ENCODE measurements at places on chromosomes 7 and 10.

DNA sequence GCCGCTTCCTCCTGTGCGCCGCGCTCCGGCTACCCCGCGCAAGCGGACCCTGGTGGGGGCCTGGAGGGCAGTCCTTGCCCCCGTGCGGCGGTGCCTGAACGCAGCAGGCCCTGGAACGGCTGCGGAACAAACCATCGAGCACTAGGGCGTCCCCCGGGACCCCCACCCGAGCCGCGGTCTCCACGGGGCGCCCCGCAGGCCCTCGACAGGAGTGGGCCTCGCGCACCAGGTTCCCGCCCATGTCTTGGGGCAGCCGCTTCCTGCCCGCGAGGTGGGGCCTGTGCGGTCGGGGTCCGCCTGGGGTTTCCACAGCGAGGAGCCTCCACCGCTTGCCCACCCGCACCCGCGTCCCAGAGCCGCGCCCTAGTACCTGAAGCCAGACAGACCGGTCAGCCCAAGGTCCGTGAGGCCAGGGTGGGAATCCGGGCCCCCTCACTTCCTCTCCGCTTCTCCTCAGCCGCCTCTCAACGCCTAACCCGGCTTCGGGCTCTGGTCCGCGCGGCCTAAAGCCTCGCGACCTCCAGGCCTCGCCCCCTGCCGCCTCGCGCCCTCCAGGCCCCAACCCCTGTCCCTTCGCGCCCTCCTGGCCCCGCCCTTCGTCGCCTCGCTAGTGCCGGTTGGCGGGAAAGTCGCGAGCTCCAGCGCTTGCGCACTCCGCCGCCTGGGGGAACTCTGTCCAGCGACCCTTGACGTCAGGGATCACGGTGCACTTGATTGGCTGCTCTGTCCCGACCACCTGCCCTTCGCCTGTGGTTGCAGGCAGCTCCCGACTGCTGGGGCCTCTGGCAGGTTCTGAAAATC, 7.0 kb upstream of the GBX1 start:
- no peaks in the 10 kb centered on the region for H3K27me3 ChIP-seq
- H3K4me3 ChIP-seq: no peak overlapping the region
- H3K36me3 ChIP-seq: no peaks in the 10 kb centered on the region
- DNase-seq: peak; percentile 56
- no peak overlapping the region for H3K27ac ChIP-seq
- H3K4me1 ChIP-seq: peaks cover 6% of the 10 kb centered on the region

GRCh38 chr7:154326421-154326820, 274.2 kb downstream of the DPP6 start:
- H3K4me1 ChIP-seq: no peaks in the 10 kb centered on the region
- H3K4me3 ChIP-seq: no peak overlapping the region
- no peak for DNase-seq
- no peak overlapping the region for H3K27ac ChIP-seq
- H3K27me3 ChIP-seq: no peaks in the 10 kb centered on the region

DNA sequence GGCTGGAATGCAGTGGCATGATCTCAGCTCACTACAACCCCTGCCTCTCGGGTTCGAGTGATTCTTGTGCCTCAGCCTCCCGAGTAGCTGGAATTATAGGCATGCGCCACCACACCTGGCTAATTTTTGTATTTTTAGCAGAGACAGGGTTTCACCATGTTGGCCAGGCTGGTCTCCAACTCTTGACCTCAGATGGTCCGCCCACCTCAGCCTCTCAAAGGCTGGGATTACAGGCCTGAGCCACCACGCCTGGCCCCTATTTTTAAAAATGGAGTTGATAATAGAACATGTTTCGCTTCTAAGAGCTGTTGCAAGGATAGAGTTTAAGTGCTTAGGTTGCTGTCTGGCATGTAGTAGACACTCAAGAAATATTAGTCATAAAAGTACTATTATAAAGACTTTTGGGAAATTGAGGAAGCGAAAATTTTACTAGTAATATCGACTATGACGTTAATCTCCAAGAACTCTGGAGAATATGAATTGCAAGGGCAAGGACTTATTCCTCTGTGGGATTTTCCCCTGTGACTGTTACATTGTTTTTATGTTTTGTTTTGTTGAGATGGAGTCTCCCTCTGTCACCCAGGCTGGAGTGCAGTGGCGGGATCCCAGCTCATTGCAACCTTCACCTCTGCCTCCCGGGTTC, 7.9 kb downstream of the GTF2I start:
- H3K27me3 ChIP-seq: no peaks in the 10 kb centered on the region
- H3K4me3 ChIP-seq: no peak overlapping the region
- no peak overlapping the region for H3K27ac ChIP-seq
- DNase-seq: no peak
- peaks cover 5% of the 10 kb centered on the region for H3K36me3 ChIP-seq

- peaks cover 6% of the 10 kb centered on the region for H3K4me1 ChIP-seq
- peak; percentile 16 for DNase-seq
- H3K27ac ChIP-seq: peak overlapping the region; percentile 95
Measured at GRCh38 chr7:140926021-140926817, 1.5 kb upstream of the BRAF start.

DNA sequence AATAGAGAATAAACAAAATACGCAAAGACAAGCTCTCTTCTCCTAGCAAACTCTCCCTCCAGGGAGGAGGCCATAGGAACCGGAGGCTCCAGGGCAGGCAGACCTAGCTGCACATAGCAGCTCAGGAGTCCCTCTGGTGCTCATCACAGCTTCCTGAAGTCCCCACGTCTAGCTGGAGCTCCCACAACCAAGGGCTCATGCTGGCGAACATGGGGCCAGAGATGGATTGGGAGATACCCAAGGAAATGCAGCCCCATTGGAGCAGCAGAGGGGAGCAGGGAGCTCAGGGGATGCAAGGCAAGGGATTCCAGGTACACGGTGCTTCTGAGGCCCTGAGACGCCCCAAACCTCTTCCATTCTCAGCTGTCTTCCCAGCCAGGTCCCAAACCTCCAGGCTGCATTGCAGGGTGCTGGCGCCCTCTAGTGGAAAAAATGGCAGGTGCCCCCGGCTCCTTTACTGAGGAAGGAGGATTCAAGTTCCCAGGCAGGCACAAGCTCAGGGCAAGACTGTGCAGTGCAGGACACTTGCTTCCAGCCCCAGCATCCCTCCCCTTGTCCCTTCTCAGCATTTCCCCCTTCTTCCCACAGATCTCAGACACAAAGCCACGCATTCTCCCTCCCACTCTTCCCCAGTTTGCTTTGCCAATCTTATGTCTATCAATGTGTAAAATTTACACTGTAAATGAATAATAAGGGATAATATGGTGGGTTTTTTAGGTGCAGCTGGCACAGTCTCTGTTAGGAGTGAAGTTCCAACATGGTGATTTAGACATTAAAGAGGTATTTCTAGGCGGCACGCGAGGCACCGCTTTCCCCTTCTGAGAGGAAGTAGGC, 46.2 kb downstream of the GPAM start:
- no peaks in the 10 kb centered on the region for H3K27me3 ChIP-seq
- no peak overlapping the region for H3K27ac ChIP-seq
- no peaks in the 10 kb centered on the region for H3K36me3 ChIP-seq
- H3K4me3 ChIP-seq: no peak overlapping the region
- H3K4me1 ChIP-seq: no peaks in the 10 kb centered on the region

DNA sequence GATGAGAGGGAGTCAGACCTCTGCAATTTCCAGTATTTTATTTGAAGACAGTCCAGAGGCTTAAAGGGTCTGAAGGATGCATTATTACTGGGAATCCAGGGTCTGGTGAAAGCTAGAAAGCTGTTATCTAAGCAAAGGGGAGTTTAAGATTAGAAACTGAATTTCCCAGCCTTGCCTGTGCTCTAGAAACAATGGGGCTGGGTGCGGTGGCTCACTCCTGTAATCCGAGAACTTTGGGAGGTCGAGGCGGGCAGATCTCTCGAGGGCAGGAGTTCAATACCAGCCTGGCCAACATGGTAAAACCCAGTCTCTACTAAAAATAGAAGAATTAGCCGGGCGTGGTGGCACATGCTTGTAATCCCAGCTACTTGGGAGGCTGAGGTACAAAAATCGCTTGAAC, 71.5 kb upstream of the ANLN start:
- DNase-seq: no peak
- peaks cover 2% of the 10 kb centered on the region for H3K27me3 ChIP-seq
- no peak overlapping the region for H3K4me3 ChIP-seq
- H3K36me3 ChIP-seq: no peaks in the 10 kb centered on the region
- no peak overlapping the region for H3K27ac ChIP-seq
- H3K4me1 ChIP-seq: no peaks in the 10 kb centered on the region

DNA sequence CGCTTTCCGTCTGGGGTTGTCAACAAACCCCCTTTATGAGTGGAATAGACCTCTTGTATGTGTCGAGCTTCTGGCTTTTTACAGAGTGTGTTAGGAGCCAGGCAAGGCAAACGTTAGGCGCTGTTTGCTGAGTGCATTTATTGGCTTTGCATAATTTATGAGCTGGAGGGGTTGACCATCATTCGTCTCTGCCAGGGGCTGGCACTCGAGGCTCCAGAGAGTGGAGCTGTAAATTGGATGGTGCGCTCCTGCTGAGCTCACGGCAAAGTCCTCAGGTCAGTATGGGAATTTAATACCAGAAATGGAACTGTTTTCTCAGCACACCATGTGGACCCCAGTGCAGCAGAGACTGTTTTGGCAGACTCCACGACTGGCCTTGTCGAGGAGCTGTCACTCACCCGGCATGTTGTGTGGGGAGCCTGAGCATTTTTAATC, 699.4 kb upstream of the GALNT17 start:
- no peaks in the 10 kb centered on the region for H3K4me1 ChIP-seq
- DNase-seq: no peak
- no peak overlapping the region for H3K4me3 ChIP-seq
- no peak overlapping the region for H3K27ac ChIP-seq

DNA sequence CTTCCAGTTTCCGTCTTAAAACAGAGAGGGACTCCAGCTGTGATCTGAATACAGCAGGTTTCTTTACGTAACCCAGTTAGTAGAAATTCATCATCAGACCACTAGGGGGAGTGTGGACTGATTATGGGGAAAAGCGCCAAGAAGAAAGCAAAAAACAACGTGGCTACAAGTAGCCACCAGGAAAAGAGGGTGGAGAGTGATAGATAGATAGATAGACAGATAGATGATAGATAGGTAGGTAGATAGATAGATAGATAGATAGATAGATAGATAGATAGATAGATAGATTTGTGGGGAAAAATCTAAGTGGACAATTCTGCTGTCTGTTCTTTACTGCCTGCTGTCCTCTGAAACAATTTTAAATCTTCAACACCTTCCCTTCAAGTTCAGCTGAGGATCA, 12.7 kb upstream of the AKR1B10 start:
- H3K4me3 ChIP-seq: no peak overlapping the region
- no peak overlapping the region for H3K27ac ChIP-seq
- no peaks in the 10 kb centered on the region for H3K36me3 ChIP-seq
- H3K4me1 ChIP-seq: no peaks in the 10 kb centered on the region
- DNase-seq: no peak

DNA sequence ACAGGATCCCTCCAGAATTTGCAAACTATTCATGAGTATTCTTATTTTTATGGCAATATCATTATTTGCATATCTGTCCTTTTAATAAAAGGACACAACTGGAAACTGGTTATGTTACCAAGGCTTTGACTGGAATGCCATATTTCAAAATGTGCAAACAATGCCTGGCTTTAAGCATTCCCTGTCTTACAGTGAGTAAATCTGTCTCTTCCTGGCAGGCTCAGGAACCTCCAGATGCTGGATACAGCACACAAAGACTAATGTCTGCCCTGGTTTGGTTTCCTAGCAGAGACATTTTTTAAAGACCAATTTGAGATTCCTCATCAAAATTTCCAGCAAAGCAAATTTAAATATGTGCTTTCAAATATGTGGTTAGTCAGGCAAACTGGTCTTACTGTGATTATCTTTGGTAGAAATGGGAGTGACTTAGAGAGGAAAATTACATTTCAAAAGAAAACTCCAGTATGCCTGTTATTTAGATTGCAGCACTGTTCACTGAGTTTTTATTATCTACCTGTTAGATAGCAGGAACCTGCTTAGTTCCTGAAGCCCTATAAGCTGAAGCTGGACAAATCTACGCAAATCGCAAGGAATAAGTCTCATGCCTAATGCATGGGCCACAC, 31.3 kb downstream of the RNF216 start:
- H3K27me3 ChIP-seq: no peaks in the 10 kb centered on the region
- no peaks in the 10 kb centered on the region for H3K4me1 ChIP-seq
- peaks cover 40% of the 10 kb centered on the region for H3K36me3 ChIP-seq
- no peak overlapping the region for H3K4me3 ChIP-seq

- DNase-seq: no peak
- H3K27ac ChIP-seq: no peak overlapping the region
- H3K4me3 ChIP-seq: no peak overlapping the region
- H3K36me3 ChIP-seq: no peaks in the 10 kb centered on the region
- H3K4me1 ChIP-seq: no peaks in the 10 kb centered on the region
- H3K27me3 ChIP-seq: no peaks in the 10 kb centered on the region
Measured at GRCh38 chr10:85212526-85212925, 884.1 kb downstream of the CCSER2 start.

- H3K4me3 ChIP-seq: no peak overlapping the region
- no peaks in the 10 kb centered on the region for H3K36me3 ChIP-seq
- no peak overlapping the region for H3K27ac ChIP-seq
- H3K27me3 ChIP-seq: no peaks in the 10 kb centered on the region
- DNase-seq: no peak
- no peaks in the 10 kb centered on the region for H3K4me1 ChIP-seq
Measured at GRCh38 chr10:90293616-90294015, 564.2 kb downstream of the HTR7 start.

- no peak overlapping the region for H3K4me3 ChIP-seq
- H3K27me3 ChIP-seq: no peaks in the 10 kb centered on the region
- no peak for DNase-seq
- H3K4me1 ChIP-seq: peaks cover 7% of the 10 kb centered on the region
- peaks cover 64% of the 10 kb centered on the region for H3K36me3 ChIP-seq
Measured at GRCh38 chr7:6020371-6021286, 10.5 kb upstream of the ANKRD61 start.

DNA sequence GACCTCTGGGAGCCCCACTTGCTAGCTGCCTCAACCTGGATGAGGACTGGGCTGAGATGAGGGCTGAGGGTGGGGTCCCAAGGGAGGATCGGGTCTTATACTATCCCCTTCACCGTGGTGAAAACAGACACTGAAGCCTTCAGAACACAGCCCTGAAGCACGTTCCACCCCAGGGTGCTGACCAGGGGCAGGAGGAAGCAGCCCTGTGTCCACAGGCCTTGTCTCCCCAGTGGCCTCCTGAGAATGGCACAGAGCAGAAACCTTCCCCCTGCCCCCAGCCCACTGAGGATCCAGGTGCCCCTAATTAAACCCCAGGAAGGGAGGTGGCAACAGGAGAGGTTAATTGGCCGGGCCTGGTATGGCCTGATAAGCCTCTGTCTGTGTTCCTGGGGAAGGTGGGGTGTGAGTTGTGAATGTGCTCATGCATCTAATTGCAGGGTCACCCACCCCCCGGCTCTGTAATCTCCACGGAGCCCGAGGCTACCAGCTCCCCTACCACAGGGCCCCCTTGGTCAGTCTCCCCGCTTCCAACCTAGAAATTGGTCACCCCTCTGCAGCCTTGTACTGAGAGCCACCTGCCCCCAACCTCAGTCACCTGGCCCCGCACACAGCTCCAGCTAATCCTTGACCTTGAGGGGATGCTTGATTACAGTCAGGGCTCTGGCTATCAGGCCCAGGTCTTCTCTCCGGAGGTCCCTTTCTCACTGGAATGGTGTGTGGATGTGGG, 159.0 kb upstream of the UNC5B start:
- DNase-seq: no peak
- no peaks in the 10 kb centered on the region for H3K36me3 ChIP-seq
- no peak overlapping the region for H3K27ac ChIP-seq
- no peak overlapping the region for H3K4me3 ChIP-seq

- H3K27me3 ChIP-seq: no peaks in the 10 kb centered on the region
- DNase-seq: no peak
- H3K27ac ChIP-seq: no peak overlapping the region
- H3K4me1 ChIP-seq: peaks cover 48% of the 10 kb centered on the region
Measured at GRCh38 chr10:103767756-103768155, 87.6 kb downstream of the SH3PXD2A start.
